ENCODE measurements at places on chromosomes 1 and 21. TPM values are rescaled to one million over a fixed set of nuclear protein-coding genes. Genes with fewer than 3 reads are reported as not detected.

- no peak for DNase-seq
- no peaks in the 10 kb centered on the region for H3K27me3 ChIP-seq
- H3K36me3 ChIP-seq, result peaks cover 42% of the 10 kb centered on the region
- no peaks in the 10 kb centered on the region for H3K4me1 ChIP-seq
Observed at GRCh38 chr1:227654858-227655752, 80.0 kb downstream of the JMJD4 start.

DNA sequence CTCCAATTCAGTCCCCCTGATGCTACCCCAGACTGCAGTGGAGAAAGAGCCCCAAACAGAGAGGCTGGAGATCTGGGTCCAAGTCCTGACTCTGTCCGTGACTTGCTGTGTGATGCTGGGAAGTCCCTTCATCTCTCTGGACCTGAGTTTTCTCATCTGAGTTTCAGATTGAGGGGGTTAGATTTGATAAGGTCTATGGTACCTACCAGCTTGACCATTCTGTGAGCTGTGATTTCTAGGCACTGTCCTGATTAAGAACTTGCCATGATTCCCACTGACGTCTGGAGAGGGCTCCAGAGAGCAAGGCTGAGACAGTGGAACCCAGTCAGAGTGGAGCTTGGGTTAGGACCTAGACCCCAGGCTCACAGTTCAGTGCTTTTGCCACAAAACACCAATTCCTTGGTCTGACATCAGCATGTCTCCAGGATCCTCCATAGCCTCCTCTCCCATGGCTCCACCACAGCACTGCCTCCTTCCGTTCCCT, 43.8 kb upstream of the DMBX1 start:
- DNase-seq, result no peak
- no peak overlapping the region for H3K27ac ChIP-seq
- H3K27me3 ChIP-seq, result peaks cover 56% of the 10 kb centered on the region
- H3K4me1 ChIP-seq, result peaks cover 7% of the 10 kb centered on the region

Gene VN1R5
- total RNA-seq, result not detected

DNA sequence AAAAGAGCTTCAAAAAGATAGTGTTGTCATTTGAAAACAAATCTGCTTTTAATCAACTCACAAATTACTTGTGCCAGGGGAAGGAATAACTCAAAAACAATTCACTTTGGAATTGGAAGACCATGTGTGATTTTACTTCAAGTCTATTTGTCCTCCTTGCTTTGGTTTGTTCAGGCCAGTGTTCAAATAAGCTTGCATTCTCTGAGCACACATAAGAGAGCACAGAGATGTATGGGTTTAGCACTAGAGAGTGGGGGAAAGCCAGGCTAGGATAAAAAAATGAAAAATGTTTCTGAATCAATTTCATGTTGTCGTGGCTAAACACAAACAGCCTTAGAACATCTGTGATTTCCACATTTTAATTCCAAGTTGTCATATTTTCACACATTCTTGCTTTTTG, 325.7 kb upstream of the LYPLAL1 start:
- no peaks in the 10 kb centered on the region for H3K36me3 ChIP-seq
- no peak overlapping the region for H3K27ac ChIP-seq
- H3K4me3 ChIP-seq, result no peak overlapping the region
- H3K27me3 ChIP-seq, result no peaks in the 10 kb centered on the region

Gene CELA2A
- total RNA-seq, result not detected

DNA sequence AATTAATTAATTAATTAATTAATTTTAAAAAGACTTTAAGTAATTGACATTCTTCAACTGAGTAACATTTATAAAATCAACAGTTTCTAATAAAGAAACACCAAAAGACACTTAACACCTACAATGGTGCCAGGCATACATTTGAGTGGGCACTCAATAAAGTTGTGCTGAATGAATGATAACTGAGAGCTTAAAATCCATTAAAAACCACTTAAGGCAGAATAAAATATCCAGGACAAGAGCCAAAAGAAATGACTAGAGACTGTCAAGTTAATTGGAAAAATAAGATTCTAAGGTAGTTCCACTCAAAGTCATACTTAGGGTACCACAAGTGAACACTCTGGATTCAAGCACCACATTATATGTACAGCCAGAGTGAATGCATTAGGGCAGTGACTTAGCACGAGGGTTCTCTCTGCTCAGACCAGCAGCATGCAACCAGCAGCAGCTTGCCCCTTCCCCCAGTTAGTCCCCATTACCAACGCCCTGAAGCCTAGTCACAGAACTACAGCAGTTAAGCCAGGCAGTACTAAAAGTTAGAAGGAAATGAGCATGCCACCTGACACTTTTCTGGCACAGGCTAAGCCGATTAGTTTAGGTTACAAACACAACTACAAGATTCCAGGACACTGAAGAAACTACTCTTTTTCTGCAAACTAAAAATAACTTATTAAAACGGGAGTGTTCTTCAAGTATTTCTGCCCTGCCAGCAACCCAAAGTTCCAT, 46.5 kb downstream of the LUZP1 start:
- H3K36me3 ChIP-seq, result peaks cover 6% of the 10 kb centered on the region
- H3K27ac ChIP-seq, result no peak overlapping the region
- H3K4me3 ChIP-seq, result no peak overlapping the region
- no peak for DNase-seq
- H3K27me3 ChIP-seq, result no peaks in the 10 kb centered on the region

Gene TNFSF4
- total RNA-seq, result 1.1 TPM

DNA sequence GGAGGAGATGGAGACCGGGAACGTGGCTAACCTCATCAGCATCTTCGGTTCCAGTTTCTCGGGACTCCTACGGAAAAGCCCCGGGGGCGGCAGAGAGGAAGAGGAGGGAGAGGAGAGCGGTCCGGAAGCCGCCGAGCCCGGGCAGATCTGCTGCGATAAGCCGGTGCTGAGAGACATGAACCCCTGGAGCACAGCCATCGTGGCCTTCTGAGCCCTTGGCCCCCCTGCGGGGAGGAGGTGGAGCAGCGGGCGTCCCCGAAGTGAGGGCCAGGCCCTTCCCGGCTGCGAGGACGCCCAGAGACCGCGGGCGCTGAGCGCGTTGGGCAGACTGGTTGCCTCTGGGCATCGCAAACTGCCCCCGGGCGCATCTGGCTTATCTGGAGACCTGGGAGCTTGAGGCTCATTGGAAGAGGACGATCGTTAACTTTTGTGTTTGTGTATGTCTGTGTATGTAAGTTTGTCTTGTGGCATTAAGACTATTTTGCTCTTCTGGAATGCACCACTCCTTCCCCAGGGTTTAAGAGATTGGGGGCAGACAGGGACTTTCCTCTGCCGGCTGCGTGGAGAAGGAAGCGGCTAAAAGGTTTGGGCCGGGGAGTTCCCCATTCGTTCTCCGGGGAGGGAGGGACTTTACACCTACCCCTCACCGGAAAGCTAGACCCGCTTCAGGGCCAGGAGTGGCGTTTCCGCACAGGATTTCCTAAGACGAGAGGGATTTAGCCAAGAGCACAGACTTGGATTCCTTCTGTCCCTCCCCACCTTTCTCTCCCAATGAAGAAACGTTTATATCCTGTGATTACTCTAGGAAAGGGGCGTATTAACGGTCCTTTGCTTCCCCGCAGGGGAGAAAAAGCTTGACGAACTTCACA, 1.4 kb downstream of the IER5 start:
- H3K4me1 ChIP-seq, result peaks cover 42% of the 10 kb centered on the region
- H3K27me3 ChIP-seq, result no peaks in the 10 kb centered on the region
- peak overlapping the region; percentile 98 for H3K4me3 ChIP-seq
- peak overlapping the region; percentile 99 for H3K27ac ChIP-seq
- H3K36me3 ChIP-seq, result peaks cover 57% of the 10 kb centered on the region

Data from activated T-helper 2 cell treated with anti-CD3 and anti-CD28 coated beads, Interferon-gamma antibody, Interleukin-2, Interleukin-4, amounts not matched to agents 10 μg/mL and 5 μg/mL and 100 μg/mL, durations not matched to agents 14 hours and 24 hours and 36 hours (primary cell).